Heart left ventricle (tissue), 16 donors: ENCODE measurements at places on chromosomes 12 and 14. TPM values are rescaled to one million over a fixed set of nuclear protein-coding genes. Genes with fewer than 3 reads are reported as not detected.

DPPA3 gene
- total RNA-seq = not detected

CYP46A1 gene
- total RNA-seq = 3.4 TPM

SRRM4 gene
- 0.21 TPM for total RNA-seq

DNA sequence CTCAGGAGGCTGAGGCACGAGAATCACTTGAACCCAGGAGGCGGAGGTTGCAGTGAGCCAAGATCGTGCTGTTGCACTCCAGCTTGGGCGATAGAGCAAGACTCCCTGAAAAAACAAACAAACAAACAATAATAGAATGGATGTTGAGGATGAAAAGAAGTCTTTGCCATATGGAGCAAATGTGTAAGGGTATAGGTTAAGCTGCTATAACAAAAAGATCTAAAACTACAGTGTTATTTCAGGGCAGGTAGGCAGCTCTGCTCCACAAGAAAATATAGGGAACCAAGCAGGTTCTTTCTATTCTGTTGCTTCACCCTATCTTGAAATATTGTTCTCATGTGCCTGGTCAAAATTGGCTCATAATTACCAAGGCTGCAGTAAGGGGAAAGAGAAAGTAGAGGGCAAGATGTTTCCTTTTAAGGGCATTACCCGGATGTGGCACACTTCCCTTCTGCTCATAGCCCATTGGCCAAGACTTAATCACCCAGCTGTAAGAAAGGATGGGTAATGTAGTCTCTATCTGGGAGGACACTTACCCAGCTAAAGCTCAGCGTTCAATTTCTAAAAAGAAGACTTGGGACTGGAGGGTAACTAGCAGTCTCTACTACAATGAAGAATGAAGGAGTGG, 23.5 kb downstream of the SDSL start:
- no peak for DNase-seq
- no peaks in the 10 kb centered on the region for H3K4me1 ChIP-seq
- peaks cover 49% of the 10 kb centered on the region for H3K27me3 ChIP-seq
- no peak overlapping the region for H3K4me3 ChIP-seq

SOX5 gene
- total RNA-seq = 3.5 TPM

SMCO2 gene
- not detected for total RNA-seq

TMEM260 gene
- total RNA-seq = 12.8 TPM

SLC38A2 gene
- 189 TPM for total RNA-seq

DNA sequence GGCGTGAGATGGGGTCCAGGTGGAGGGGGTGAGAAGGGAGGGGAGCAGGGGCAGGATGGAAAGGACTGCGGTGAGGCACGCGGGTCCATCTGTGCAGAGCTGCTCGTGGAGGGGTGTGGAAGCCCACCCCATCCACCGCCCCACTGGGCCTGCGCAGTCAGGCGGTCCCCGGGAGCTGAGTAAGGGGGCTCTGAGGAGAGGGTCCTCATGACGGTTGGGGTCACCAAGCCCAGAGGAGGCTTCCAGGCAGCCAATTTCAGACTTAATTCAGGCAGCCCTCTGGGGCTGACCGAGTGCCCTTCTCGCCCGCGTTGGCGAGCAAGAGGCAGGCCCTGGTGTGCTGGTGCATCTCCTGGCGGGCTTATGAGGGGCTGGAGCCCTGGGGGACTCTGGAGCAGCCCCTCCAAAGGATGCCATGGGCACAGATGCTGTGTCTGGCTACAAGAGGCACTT, 115.5 kb downstream of the KIF26A start:
- H3K36me3 ChIP-seq = no peaks in the 10 kb centered on the region
- H3K27me3 ChIP-seq = no peaks in the 10 kb centered on the region
- no peak for DNase-seq

DNA sequence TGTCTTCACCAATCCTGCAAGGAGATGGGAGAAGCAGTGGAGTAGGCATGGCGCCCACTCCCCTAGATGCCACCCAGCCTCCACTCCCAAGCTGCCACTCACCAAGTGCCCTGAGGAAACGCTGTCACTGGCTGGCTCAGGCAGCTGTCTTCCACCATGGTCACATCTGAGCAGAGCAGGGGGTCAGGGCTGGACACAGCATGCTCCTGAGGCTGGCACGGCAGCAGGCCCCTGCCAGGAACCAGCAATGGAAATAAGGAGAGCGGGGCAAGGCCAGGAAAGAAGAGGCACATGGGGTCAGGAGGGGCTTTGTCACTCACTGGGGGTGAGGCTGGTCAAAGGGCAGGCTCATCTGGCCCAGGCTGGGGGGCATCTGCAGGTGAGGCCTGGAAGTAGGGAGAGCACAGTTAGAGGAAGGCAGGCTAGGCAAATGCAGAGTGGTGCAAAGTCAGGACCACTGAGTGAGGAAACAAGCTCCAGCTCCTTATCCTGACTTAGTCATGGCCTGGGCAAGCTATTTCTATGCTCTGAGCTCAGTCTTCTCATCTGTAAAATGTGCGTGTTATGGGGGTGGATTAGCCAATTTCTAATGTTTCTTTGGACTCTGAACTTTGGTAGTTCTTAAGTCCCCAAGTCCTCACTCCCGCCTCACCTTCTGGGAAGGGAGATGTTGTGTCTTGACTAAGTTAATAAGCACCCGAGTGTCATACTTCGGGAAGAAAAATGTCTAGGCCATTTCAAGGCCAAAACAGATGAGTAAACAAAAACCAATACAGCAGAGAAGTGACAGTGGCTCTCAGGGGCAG, 8.0 kb downstream of the NAB2 start:
- H3K27me3 ChIP-seq = no peaks in the 10 kb centered on the region
- no peak for DNase-seq
- peaks cover 3% of the 10 kb centered on the region for H3K4me1 ChIP-seq

- H3K4me3 ChIP-seq = no peak overlapping the region
- DNase-seq = no peak
- H3K4me1 ChIP-seq = no peaks in the 10 kb centered on the region
- H3K27me3 ChIP-seq = no peaks in the 10 kb centered on the region
- H3K36me3 ChIP-seq = peaks cover 41% of the 10 kb centered on the region
Measured at GRCh38 chr14:59474172-59474571, 9.0 kb upstream of the GPR135 start.

DNA sequence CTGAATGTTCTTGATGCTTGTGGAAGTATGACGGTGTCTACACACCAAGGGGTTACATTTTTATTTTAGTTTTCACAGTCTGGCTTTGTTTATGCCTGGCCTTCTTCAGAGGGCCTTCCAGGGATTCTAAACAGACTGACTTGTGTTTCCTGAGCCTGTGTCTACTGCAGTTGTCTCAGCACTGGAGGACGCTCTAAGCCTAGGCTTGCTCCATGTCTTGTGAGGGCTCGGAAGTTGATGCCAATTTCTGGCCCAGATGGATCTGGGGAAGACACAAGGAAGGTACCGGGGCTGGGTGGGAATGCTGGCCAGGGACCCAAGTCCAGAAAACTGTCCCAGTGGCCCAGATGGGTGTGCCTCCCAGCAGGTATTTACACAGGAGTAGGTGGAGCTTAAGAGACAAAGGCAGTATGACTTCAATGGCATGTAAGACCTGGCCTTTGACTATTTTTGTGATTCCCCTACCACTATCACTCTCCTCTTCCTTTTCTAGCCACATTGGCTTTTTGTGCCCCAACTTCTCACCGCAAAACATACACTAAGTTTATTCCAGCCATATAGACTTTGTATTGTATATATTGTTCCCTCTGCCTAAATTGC, 56.9 kb downstream of the GPR137C start:
- H3K27ac ChIP-seq = no peak overlapping the region
- DNase-seq = no peak
- no peaks in the 10 kb centered on the region for H3K4me1 ChIP-seq
- H3K27me3 ChIP-seq = no peaks in the 10 kb centered on the region

- no peak overlapping the region for H3K27ac ChIP-seq
- H3K36me3 ChIP-seq = no peaks in the 10 kb centered on the region
- H3K4me3 ChIP-seq = no peak overlapping the region
- no peak for DNase-seq
Measured at GRCh38 chr12:116297224-116297834, 19.8 kb upstream of the MED13L start.

GRCh38 chr12:130830246-130830551, 8.9 kb downstream of the STX2 start:
- no peak overlapping the region for H3K27ac ChIP-seq
- H3K4me1 ChIP-seq = no peaks in the 10 kb centered on the region
- H3K27me3 ChIP-seq = no peaks in the 10 kb centered on the region
- peaks cover 7% of the 10 kb centered on the region for H3K36me3 ChIP-seq

DNA sequence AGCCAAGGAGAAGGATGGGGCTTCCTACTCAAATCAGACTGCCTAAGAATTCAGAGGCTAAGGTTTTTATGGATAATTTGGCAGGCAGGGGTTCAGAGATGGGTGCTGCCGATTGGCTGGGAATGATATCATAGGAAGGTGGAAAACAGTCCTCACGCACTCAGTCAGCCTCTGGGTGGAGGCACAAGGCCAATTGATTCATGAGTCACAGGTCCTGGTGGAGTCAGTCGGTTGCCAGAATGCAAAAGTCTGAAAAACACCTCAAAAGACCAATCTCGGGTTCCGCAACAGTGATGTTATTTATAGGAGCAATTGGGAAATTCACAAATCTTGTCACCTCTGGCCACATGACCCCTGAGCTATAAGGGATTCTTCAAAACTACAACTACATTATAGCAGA, 105.5 kb downstream of the GXYLT1 start:
- no peaks in the 10 kb centered on the region for H3K4me1 ChIP-seq
- no peak overlapping the region for H3K27ac ChIP-seq
- H3K27me3 ChIP-seq = no peaks in the 10 kb centered on the region
- H3K4me3 ChIP-seq = no peak overlapping the region

GRCh38 chr12:50041962-50042361, 15.4 kb upstream of the ASIC1 start:
- no peak for DNase-seq
- no peaks in the 10 kb centered on the region for H3K36me3 ChIP-seq
- no peak overlapping the region for H3K27ac ChIP-seq

DNA sequence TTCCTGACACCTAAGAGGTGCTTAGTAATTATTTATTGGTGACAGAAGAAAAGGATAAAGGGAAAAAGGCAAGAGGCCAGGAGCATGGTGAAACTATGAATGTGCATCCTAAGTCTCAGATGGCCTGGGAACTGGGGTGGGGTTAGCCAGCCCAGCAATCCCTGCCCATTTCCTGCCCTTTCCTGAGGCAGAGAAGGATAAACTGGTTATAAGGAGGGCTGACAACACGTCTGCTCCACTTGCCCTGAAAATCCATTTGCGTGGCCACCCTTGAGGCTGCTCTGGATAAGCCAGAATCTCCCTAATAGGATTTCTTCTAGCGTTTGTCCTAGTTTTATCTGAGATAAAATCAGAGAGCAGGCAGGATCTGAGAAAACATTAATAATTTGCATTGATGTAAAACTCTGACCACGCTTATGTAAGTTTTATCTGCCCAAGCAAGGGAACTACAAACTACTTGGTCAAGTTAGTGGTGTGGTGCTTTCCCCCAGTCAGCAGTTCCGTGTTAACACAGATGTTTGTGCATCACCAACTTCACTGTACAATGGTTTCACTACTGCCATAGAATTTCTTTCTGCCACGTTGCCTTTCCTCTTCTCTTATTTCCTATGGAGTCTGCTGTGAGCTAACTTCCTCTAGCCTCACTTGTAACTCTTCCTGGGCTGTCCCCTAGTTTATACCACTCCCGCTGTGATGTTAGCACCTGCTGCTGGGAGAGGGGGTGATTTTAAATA, 392.7 kb downstream of the RPS29 start:
- no peaks in the 10 kb centered on the region for H3K36me3 ChIP-seq
- no peak overlapping the region for H3K27ac ChIP-seq
- H3K4me3 ChIP-seq = no peak overlapping the region
- no peaks in the 10 kb centered on the region for H3K4me1 ChIP-seq

- H3K27me3 ChIP-seq = no peaks in the 10 kb centered on the region
- no peak overlapping the region for H3K4me3 ChIP-seq
- DNase-seq = no peak
- H3K36me3 ChIP-seq = no peaks in the 10 kb centered on the region
Measured at GRCh38 chr12:77549383-77550128, 281.1 kb upstream of the NAV3 start.
